Hypothalamus (tissue), 51 donors: ENCODE measurements at places on chromosomes 16 and 17.

DNA sequence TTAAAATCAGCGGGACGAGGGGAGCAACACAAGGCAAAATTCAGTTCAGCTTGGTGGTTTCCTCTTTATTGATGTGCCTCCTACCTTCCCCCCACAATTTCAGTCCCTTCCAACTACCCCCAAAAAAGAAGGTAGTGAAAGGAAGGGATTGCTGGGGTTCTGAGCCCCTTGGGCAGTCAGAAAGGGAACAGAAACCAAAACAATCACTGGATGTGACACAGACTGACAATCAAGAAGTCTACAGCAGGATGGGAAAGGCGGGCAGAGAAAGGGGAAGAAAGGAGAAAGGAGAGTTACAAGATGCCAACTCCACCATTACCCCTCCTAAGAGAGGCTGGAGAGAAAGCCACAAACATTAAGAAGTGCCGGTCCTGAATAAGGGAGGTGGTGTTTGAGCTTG is 1.1 kb upstream of the PHF23 start:
- DNase-seq = no peak

GRCh38 chr17:50952013-50952412 is 85.9 kb upstream of the TOB1 start:
- DNase-seq = no peak

GRCh38 chr17:60586288-60586974 is 13.6 kb upstream of the PPM1D start:
- no peak for DNase-seq

DNA sequence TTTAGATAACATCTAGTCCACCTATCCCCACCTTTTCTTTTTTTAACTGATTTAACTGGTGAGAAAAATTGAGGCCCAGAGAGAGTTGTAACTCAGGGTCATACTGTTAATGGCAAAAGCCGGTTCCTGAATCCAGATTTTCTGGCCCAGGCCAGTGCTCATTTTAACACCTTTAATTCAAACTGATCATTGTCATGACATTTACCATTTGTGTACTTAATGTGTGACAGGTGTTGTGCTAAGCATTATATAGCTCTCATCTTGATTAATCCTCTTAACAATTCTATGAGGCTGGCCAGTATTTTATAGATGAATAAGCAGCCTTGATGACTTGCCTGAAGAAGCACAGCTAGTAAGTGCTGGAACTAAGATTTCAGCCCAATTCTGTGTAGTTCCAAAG is 14.4 kb downstream of the RHOT1 start:
- DNase-seq = no peak

DNA sequence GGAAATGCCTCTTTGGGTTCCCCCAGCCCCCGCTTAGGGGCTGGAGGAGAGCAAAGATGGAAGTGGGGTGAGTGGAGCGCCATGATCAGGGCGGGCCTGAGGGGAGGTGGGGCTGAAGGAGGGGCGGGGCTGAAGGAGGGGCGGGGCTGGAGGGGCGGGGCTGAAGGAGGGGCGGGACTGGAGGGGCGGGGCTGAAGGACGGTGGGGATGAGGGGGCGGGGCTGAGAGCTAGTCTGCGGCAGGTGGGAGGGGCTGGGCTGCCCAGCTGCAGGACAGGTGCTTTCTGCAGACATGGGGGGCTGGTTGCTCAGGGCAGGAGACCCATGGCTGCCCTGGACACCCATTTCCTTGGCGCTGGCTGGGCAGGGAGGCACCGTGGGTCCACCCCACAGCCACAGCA is 39.1 kb upstream of the PABPN1L start:
- DNase-seq = no peak

- DNase-seq = no peak
These were observed 1.9 kb upstream of the CPD start for GRCh38 chr17:30376621-30377452.

DNA sequence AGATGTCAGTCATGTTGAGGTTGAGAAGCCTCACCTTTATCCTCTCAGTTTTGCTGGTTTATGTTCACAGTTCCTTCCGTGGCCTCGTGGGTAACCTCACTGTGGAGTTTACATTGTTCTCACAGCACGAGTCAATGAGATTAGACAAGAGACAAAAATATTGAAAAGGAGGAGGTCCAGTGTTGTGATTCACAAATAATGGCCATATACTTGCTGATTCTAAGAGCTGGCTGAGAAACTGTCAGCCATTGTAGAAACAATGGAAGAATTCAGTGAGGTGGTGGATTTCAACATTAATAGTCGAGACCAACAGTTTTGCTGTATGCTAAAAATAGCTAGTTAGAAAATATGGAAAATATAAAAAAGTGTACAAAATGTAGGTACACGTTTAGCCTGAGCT is 176.4 kb upstream of the WSCD1 start:
- DNase-seq = no peak

- DNase-seq = no peak
These were observed 43.1 kb downstream of the IKZF3 start for GRCh38 chr17:39820987-39821386.
